Jurkat, Clone E6-1 (cell line): ENCODE measurements at places on chromosomes 2 and 18.

GRCh38 chr18:58567453-58568196, 61.3 kb downstream of the ALPK2 start:
- no peak for DNase-seq

DNA sequence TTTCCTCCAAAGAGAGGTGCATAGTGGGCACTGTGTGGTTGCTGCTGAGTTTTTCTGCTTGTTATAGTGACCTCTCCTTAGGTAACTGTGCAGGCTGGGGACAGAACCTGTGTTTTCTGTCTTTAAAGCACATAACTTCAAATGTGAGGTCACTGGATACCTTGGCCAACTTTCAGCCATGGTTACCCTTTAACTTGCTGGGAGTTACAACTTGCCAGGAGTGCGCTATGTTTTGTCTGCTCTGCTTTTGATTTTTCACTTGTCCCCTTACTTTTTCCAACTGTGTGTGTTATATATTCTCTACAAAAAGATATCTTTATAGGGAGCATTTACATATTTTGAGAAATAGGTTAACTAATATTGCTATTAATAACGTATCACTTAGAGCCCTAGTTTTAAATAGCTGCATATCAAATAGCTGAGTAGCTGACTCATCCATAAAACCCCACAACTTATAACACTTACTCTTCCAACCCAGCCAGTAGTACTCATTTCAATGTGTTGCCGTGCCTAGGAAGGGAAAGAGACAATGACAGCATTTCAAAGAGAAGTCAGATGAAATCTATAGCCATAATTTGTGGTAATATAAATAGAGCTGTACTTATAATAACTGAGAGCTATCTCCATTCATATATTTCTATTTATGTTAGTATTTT, 51.6 kb downstream of the DPP4 start:
- DNase-seq: no peak

GRCh38 chr18:70454704-70455322, 166.0 kb downstream of the SOCS6 start:
- peak; percentile 49 for DNase-seq

GRCh38 chr2:136183097-136183496, 65.1 kb upstream of the CXCR4 start:
- no peak for DNase-seq

GRCh38 chr18:3877678-3878077, 427.7 kb downstream of the TGIF1 start:
- DNase-seq: no peak

DNA sequence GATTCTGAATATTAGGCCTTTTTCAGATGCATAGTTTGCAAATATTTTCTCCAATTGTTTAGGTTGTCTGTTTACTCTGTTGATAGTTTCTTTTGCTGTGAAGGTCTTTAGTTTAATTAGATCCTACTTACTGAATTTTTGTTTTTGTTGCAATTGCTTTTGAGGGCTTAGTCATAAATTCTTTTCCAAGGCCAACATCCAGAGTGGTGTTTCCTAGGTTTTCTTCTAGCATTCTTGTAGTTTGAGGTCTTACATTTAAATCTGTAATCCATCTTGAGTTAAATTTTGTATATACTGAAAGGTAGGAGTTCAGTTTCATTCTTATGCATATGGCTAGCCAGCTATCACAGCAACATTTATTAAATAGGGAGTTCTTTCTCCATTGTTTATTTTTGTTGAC, 404.8 kb downstream of the LNPK start:
- DNase-seq: no peak

- no peak for DNase-seq
These were observed 41.0 kb upstream of the SLC30A6 start for GRCh38 chr2:32124660-32125059.

DNA sequence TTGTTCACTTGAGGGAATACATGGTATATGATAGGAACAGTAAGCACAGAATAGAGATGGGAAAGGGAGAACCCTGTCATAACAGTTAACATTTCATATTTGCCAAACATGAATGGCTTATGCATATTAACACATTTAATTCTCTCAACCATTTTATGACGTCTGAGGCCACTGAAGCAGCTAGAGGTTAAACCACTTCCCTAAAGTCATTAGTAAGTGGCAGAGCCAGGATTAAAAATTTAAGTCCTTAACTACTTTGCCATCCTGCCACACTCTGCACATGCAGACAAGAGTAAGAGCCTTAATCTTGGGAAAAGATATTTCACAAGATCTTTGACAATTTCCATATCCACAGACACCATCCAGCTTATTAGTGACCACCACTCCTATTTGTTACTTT, 2.1 kb downstream of the LIPT1 start:
- no peak for DNase-seq

DNA sequence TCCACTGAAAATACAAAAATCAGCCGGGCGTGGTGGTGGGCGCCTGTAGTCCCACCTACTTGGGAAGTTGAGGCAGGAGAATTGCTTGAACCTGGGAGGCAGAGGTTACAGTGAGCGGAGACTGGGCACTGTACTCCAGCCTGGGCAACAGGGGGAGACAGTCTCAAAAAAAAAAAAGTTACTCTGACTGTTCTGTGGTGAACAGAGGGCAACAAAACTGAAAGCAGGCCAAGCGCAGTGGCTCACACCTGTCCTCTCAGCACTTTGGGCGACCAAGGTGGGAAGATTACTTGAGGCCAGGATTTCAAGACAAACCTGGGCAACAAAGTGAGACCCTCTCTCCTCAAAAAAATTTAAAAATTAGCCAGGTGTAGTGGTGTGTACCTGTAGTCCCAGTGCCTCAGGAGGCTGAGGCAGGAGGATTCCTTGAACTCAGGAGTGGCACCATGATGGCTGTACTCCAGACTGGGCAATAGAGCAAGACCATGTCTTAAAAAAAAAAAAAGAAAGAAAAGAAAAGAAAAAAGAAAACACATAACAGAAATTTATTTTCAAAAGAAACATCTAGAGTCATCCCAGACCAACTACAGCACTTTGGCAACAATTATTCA, 13.6 kb upstream of the RTN4 start:
- DNase-seq: no peak

- DNase-seq: no peak
These were observed 869 bp upstream of the THUMPD2 start for GRCh38 chr2:39779927-39780326.

DNA sequence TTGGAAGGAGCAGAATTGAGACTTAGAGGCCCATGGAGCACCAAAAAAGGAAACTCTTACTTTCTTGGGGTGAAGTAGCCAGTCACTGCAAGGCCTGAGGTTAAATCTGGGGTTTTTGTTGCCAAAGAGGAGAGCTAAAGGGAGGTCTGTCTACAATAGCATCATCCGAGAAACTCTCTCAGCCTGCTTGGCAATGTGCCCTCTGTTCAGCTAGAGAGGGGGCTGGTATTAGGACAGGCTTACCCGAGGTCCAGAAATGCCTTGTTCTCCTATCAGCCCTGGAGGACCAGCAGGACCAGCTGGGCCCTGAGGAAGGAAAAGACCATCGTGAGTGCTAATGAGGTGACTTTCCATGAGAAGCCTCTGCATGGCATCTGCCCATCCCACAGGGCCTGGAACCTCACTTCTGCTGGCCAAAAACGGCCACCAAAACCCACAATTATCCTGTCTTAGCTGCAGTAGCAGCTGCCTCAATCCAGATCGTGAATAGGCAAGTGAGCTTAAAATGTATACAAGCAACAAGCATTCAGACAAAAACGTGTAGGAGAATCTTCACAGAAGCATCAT, 61.6 kb downstream of the COL6A3 start:
- DNase-seq: no peak

DNA sequence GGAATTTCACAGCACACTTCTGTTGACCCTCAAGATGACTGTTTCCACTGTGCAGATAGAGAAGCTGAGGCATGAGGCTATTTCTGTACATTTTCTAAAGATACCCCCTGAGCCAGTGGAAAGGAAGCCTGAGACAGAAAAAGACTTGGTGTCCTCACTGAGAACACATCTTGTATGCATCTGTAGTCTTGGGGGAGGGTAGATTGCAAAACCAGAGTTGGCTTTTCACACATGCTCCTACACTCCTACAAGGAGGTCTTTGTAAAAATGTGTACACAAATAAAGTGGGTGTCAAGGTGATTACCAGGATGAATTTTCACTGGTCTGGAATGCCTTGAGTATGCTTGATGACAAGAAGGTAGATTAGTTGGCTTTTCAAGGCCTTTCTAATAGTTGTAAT, 98.0 kb downstream of the KCTD18 start:
- DNase-seq: no peak

DNA sequence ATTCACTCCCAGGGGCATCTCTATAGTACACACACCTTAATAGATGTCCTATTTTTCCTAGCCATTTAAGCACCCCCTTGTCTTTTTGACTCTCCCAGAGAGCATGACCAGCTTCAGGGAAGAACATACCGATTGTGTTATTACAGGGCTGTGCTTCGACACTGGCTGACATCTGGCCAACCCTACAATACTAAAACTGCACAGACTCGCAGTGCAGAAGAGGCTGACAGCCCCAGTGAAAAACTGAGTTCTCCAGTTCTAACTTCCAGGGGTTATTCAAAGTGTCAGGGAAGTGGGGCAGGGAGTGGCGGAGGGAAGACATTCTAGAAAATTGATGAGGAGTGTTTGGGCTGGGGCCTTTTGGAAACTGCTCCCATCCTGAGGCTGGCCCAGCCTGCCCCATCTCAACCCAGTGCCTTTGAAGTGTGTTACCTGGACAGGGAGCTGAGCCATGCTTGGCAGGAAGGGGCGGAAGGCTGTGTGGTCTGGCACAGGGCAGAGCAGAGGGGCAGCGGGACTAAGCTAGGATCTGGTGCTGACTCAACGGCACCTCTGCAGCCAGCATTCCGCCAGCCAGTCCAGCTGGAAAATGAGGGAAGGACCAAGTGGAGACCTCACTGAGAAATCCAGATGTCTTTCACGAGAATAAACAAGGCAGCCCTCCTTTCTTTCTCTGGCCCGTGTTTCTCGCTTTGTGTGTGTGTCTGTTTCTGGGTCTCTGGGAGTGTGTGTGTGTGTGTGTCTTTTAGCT, 15.4 kb upstream of the IGFBP5 start:
- no peak for DNase-seq

DNA sequence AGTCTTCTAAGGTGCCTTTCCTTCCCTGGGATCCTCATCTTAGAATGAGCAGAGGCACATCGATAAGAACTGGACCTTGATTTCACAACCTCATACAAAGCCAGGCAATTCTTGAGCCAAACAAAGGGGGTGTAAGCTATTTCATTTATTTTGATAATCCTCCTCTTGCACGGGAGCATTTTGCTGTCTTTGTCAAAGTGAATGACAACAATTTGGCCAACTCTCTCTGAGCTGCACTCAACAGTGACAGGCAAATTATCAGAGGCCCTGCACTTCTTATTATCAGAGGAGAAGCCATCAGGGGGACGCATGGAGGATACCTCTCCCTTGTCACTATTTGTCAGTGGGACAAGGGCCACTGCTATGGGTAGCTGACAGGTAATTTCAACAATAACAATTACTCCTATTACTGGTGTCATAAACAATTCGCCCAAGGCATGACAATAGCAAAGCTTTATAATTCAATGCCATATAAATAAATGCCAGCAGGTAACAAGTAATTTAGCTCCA, 260.4 kb downstream of the MEIS1 start:
- no peak for DNase-seq
